ENCODE measurements at places on chromosomes 6 and 20.

- H3K4me1 ChIP-seq, result no peaks in the 10 kb centered on the region
- H3K36me3 ChIP-seq, result peaks cover 32% of the 10 kb centered on the region
- H3K27ac ChIP-seq, result no peak overlapping the region
- no peaks in the 10 kb centered on the region for H3K27me3 ChIP-seq
- no peak overlapping the region for H3K4me3 ChIP-seq
- DNase-seq, result no peak
Measured at GRCh38 chr20:21352703-21353102, 44.6 kb downstream of the NKX2-4 start.

DNA sequence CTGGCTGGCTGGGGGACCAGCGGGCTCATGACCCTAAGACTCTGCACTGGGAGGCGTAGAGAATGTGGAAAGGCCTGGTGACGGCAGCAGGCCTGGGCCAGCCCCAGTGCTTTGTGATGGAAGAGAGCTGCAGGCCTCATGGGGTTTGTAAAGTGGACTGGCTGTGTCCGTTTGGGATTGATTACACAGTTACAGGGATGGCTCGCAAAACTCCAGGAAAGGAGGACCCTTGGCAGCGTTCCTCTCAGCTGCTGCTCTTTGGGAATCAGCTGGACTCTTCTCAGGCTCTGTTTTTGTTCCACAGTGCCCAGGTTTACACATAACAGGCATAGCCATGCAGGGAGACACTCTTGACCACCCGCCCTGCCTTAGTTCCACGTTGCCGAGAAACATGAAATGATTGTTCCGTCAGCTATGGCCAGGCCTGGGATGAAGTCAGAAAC, 89.0 kb downstream of the SLX4IP start:
- H3K27ac ChIP-seq, result no peak overlapping the region
- H3K27me3 ChIP-seq, result no peaks in the 10 kb centered on the region
- H3K4me3 ChIP-seq, result no peak overlapping the region
- H3K36me3 ChIP-seq, result peaks cover 3% of the 10 kb centered on the region

DNA sequence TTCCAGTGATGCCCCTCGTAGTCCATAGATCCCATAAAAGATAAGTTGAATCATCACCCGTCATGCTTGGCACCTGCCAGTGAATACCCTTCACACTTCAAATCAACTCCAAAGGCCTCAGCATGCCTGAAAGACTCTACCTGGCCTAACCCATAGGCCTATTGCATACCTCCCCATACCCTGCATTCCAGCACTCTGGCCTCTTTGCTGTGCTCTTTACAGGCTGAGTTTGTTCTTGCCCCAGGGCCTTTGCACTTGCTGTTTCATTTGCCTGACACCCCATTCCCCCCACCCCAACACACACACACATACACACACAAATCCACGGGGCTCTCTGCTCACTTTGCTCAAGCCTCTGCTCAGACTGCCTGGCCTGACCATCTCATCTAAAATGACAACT, 3.0 kb upstream of the GFOD1 start:
- no peak overlapping the region for H3K4me3 ChIP-seq
- H3K36me3 ChIP-seq, result no peaks in the 10 kb centered on the region
- peaks cover 18% of the 10 kb centered on the region for H3K4me1 ChIP-seq
- peaks cover 8% of the 10 kb centered on the region for H3K27me3 ChIP-seq
- H3K27ac ChIP-seq, result no peak overlapping the region

DNA sequence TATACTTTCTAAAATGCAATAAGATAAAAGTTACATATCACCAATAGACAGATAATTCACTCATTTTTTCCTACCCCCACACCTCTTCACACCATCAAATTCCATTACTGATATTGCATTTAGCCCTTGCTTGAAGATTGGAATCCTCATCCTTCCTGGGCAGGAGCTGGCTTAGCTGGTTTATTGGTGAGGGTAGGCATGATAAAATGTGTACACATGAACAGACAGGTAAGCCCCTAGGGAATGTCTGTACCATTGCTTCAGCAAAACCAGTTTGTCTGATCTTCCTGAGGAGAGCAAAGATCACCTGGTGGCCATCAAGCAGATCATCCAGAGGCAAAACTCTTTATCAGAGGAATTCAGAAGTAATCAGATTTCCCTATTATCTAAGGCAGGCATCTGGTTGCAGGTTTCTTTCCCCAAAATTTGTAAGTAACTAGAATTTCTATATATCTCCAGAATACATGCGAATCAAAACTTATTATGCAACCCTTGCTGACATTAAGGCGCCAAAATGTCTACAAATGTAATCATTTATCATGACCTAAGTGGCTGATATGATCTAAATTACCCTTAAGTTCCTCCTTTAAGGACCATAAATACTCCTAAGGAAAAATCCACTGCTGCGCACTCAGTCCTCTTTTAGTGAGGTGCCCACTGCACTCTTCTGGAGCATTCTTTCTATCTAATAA, 6.6 kb upstream of the FABP7 start:
- DNase-seq, result no peak
- H3K4me3 ChIP-seq, result no peak overlapping the region
- H3K27ac ChIP-seq, result no peak overlapping the region
- peaks cover 10% of the 10 kb centered on the region for H3K27me3 ChIP-seq
- H3K36me3 ChIP-seq, result no peaks in the 10 kb centered on the region

DNA sequence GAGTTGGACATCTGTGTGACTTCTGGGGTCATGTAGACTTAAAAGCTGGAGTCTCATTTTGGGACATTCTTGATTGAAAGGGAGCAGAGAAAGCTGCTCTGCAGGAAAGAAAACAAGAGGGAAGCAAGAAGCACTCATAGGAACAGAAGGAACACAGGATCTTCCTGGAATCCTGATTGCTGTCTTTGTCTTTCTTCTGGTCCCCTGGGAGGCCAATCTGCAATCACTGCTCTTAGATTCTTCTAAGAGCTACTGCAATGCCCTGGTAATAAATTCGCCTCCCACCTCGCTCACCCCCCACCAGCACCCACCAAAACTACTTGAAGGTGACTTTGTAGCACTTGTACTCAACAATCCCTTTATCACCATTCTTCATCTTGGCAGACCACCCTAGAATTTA, 51.8 kb downstream of the SLC35B3 start:
- no peak for DNase-seq
- H3K27me3 ChIP-seq, result peaks cover 8% of the 10 kb centered on the region
- H3K27ac ChIP-seq, result no peak overlapping the region
- H3K4me1 ChIP-seq, result no peaks in the 10 kb centered on the region

GRCh38 chr6:85670573-85670972, 27.9 kb upstream of the SYNCRIP start:
- H3K36me3 ChIP-seq, result peaks cover 36% of the 10 kb centered on the region
- no peaks in the 10 kb centered on the region for H3K27me3 ChIP-seq
- H3K4me1 ChIP-seq, result peaks cover 64% of the 10 kb centered on the region

DNA sequence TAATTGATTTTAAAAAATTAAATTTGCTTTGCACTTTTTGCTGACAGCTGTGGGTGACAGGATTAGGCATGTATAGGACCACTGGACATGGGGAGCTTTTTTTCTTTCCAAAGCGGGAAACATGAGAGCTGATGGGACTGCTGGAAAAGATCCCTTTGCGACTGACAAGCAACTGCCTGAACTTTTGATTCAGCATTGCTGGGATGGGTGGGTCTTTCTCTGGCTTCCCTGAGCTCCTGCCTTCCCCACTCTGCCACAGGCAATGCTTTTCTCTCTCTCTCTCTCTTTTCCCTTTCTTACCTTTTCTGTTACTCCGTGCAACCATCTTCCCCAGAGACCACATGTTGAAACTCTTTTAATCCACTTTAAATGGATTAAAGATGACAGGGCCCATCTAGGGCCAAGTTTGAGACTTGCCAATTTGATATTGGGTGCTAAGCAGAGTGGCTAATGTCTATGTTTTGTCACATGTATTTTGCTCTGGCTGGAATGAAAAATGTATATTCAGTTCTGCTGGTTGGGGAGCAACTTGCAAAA, 33.5 kb upstream of the TPD52L1 start:
- H3K27me3 ChIP-seq, result peaks cover 5% of the 10 kb centered on the region
- DNase-seq, result no peak
- H3K36me3 ChIP-seq, result no peaks in the 10 kb centered on the region
- no peak overlapping the region for H3K4me3 ChIP-seq

DNA sequence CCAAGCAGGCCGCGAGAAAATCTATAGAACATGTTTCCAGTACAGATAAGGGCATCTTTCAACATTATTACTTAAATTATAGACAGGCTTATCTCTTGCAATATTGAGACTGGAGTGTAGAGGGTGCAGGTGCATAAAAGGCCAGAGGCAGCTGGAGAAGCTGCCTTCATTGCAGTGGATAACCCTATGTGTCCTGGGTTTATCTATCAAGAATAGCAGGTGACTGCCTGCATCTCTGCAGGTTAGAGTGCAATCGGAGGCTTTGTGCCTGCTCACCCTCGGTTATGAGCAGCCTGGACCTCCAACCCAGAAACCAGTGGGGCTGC, 28.7 kb upstream of the ECI2 start:
- H3K4me3 ChIP-seq, result no peak overlapping the region
- H3K4me1 ChIP-seq, result no peaks in the 10 kb centered on the region
- DNase-seq, result no peak
- H3K36me3 ChIP-seq, result no peaks in the 10 kb centered on the region
- no peaks in the 10 kb centered on the region for H3K27me3 ChIP-seq
- no peak overlapping the region for H3K27ac ChIP-seq

DNA sequence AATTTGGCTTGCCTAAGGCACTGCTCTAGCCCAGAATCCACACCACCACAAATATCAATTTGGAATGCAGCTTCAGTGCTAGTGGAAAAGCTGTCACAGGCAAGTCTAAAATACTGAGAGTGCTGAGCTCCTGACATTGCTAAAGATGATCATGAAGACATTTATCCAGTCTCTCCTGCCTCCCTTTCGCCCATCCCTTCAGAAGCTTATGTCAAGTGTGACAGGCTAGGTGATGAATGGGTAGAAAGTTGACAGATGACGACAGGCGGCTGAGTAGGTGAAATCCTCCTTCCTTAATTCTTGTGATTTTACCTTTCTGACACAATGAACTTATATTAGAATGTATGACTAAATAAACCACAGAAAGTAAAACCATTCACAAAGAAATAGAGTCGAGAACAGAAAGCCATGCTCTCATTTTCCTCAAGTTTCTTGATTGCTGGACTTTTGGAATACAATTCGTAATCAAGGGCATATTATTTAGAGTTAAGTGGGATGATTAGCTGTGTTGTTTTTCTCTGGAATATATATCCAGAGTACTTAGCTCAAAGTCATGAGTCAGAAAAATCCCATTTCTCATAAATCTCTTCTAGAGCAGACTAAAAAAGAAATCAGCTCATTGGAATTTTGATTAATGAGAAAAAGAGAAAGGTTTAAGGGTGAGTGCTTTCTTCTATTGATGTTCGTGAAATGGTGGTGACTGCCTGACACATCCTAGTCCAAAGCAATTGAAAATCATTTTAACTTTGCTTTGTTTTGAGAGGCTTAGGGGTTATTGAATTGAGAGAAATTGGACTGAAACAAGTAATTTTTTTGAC, 1228.2 kb upstream of the CITED2 start:
- H3K4me1 ChIP-seq, result no peaks in the 10 kb centered on the region
- no peak overlapping the region for H3K4me3 ChIP-seq
- no peak for DNase-seq
- H3K36me3 ChIP-seq, result no peaks in the 10 kb centered on the region
- H3K27ac ChIP-seq, result no peak overlapping the region
- H3K27me3 ChIP-seq, result peaks cover 14% of the 10 kb centered on the region

DNA sequence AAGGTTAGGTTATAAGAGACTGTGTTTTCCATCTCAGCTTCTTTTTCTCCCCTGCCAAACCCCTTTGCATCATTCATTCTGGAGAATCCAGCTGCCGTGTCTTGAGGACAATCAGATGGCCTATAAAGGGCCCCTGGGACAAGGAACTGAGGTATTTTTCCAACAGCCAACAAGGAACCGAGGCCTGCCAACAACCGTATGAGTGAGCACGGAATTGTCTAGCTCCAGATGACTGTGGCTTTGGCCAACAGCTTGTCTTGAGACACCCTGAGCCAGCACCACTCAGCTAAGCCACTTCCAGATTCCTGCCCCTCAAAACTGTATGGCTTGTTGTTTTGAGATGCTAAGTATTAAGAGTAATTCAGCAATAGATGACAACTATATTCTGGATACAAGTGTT, 433.7 kb upstream of the HSF2 start:
- no peak for DNase-seq
- peaks cover 2% of the 10 kb centered on the region for H3K27me3 ChIP-seq
- no peaks in the 10 kb centered on the region for H3K36me3 ChIP-seq
- no peak overlapping the region for H3K27ac ChIP-seq

DNA sequence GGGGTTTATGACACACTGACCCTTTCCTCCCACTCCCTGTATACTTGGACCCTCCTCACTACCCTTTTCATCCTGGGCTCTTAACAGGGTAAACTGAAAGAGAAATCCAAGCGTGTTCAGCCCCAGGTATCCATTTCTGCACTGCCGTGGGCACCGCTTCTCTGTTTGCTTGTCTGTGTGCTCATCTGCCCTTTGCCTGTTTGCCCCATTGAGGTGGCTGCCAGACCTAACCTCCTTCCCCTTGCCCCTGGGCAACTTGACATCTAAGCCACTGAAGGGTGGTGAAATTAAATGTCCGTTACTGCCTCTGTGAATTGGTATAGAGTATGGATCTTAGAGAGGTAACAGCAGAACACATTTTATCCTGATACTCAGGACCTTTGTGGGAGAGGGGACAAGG, 38.7 kb downstream of the ACSS2 start:
- no peak overlapping the region for H3K4me3 ChIP-seq
- H3K4me1 ChIP-seq, result peaks cover 26% of the 10 kb centered on the region
- H3K27ac ChIP-seq, result no peak overlapping the region
- H3K27me3 ChIP-seq, result no peaks in the 10 kb centered on the region

- no peaks in the 10 kb centered on the region for H3K36me3 ChIP-seq
- no peak overlapping the region for H3K27ac ChIP-seq
- no peaks in the 10 kb centered on the region for H3K4me1 ChIP-seq
- no peak overlapping the region for H3K4me3 ChIP-seq
- no peaks in the 10 kb centered on the region for H3K27me3 ChIP-seq
Measured at GRCh38 chr20:6626805-6627204, 140.7 kb upstream of the BMP2 start.

GRCh38 chr6:81655696-81656095, 96.8 kb downstream of the TENT5A start:
- no peaks in the 10 kb centered on the region for H3K27me3 ChIP-seq
- H3K4me3 ChIP-seq, result no peak overlapping the region
- no peaks in the 10 kb centered on the region for H3K36me3 ChIP-seq
- no peak overlapping the region for H3K27ac ChIP-seq
- DNase-seq, result no peak

- H3K4me3 ChIP-seq, result no peak overlapping the region
- no peaks in the 10 kb centered on the region for H3K4me1 ChIP-seq
- no peak for DNase-seq
- H3K27ac ChIP-seq, result no peak overlapping the region
Measured at GRCh38 chr6:144809120-144809519, 524.0 kb downstream of the UTRN start.

- no peak for DNase-seq
- H3K4me1 ChIP-seq, result peaks cover 32% of the 10 kb centered on the region
- no peak overlapping the region for H3K4me3 ChIP-seq
- H3K27ac ChIP-seq, result no peak overlapping the region
- H3K36me3 ChIP-seq, result peaks cover 27% of the 10 kb centered on the region
Measured at GRCh38 chr20:36989797-36990196, 38.3 kb upstream of the SAMHD1 start.

DNA sequence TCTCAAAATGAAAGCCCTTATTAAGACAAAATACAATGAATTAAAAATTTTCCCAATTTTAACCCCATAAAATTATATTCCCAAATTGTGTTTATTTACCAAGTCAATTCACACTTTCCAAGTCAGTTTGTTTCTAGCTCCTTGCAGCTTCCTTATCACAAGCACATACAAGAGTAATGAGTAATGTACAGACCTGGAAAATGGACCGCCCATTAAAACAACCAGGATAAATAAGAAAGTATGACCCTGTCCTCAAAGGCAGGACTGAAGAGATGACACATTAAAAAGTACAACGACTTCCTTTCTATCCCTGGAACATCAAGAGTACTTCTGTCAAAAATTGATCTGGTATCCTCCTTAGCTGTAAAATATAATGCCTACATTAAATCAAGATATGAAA, 47.1 kb upstream of the TMX4 start:
- no peak overlapping the region for H3K4me3 ChIP-seq
- no peaks in the 10 kb centered on the region for H3K36me3 ChIP-seq
- H3K27me3 ChIP-seq, result peaks cover 5% of the 10 kb centered on the region
- H3K27ac ChIP-seq, result no peak overlapping the region
- H3K4me1 ChIP-seq, result no peaks in the 10 kb centered on the region

All from activated CD4-positive, alpha-beta T cell treated with anti-CD3 and anti-CD28 coated beads for 36 hours (primary cell).